ENCODE measurements at places on chromosomes 4 and X.

DNA sequence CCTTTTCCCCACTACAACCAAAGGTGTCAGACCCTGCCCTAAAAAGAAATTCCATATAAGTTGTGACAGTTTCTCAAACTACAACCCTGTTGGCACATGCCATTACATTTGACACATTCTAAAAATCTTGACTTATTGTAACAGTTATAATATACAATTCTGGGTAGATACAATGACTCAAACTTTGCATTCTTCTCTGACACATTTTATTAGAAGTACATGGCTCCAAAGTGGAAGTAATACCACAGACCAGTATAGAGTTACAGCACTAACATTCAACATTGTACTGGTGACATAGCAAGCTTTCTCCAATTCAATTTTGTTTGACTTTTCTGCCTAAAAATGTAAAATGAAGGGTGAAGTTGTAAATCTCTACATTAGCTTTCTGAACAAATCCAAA is 196.6 kb upstream of the ETNPPL start:
- no peak for DNase-seq

DNA sequence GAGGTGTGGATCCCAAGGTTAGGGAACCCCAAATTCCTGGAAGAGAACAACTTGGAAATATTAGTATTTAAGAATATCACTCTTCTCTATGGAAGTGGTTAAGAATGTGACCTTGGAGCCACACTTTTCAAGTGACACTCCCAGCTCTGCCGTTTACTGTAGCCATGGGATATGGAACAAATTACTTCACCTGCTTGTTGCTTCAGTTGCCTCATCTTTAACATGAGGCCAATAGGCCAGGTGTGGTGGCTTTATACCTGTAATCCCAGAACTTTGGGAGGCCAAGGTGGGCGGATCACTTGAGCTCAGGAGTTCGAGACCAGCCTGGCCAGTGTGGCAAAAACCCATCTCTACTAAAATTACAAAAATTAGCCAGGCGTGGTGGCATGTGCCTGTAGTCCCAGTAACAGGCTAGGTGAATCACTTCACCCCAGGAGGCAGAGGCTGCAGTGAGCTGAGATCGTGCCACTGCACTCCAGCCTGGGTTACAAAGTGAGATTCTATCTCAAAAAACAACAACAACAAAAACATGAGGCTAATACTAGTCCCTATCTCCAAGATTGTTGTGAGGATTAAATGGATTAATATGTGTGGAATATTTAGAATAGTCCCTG is 13.0 kb downstream of the IL13RA1 start:
- no peak for DNase-seq

DNA sequence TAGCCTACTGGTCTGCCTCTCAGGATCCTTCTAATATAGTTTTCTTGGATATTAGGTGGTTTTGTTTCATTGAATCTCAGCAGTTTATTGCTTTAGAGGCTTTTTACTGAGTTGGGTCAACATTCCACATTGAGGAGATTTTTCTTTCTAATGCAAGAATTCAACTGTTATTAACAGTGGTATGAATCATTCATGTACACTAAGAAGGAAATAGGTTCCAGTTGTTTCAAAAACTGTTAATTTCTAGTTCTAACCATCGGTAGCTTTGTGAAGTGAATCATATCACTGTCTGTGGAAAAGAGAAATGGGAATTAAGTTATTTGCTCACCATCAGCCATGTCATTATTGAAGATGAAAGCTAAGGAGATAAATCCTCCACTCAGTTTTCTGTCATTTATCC is 331.5 kb downstream of the RPA4 start:
- no peak for DNase-seq

DNA sequence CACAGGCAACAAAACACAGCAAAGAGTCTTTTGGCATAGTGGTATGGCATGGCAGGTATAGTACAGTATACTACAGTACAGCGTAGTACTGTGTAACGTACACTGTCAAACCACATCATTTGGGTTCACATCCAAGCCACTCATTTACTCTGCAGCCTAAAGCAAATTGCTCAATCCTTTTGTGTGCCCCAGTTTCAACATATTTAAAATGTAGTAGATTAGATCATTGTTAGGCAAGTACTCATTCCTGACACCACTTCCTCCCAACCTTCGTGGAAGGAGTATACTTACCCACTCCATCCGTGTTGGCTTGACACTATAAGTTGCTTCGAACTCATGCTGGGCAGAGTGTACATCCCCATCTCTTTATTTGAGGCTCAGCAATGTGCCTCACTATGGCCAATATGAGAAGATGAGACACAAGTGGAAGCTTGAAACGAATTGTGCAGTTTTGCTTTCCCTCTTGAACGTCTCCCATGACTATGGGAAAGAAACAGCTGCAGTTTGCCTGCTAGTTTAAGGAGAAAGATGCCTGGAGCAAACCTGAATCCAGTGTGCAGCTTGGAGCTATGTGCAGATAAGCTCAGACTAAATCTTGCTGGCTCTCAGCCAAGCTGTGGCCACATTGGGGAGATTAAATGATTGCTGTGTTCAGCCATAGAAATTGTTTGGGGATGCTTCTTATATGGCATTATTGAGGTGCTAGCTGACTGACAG is 85.7 kb upstream of the TBL1X start:
- no peak for DNase-seq

DNA sequence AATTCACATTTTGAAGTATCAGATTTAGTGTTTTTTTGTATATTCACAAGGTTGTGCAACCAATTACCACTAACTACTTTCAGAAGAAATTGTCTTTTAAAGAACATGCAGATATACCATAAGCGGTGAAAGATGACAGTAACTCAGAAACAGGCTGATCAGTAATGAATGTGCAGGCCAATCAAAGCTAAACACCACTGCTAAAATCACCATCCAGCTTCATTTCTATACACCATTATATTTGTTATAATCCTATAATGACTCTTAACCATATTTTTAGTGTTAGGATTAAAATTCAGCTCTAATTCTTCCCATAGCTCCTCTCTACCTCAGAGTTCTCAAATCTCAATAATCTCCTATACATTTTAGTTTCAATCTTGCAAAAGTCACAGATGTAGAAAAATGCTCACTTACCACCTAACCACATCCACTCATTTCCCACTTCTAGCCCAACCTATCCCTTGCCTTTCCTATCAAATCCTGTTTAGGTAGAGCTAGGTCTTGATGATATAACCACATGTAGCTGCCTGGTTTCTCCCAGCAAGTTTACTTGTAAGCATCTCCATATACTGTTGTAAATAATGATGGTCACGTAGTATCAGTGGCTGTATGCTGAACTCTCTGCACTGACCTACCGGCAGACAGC is 16.6 kb downstream of the COQ2 start:
- no peak for DNase-seq

DNA sequence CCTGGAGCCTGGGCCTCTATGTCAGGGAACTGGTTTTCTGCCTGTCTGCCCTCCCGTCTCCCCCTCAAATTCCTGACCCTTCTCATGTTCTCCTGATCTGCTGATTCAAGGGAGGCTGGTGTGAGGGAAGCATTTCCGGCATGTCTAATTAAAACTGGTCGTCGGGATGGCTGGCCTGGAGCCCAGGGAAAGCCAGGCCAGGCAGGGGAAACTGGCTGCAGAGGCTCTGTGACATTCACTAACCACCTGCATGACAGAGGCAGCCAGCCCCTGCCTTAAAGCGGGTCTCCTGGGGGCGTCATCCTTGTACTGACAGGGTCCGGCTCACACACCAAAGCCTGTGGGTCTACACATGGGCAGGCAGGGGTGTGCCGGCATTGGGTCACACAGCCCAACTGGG is 35.2 kb downstream of the ABLIM2 start:
- DNase-seq, result no peak

DNA sequence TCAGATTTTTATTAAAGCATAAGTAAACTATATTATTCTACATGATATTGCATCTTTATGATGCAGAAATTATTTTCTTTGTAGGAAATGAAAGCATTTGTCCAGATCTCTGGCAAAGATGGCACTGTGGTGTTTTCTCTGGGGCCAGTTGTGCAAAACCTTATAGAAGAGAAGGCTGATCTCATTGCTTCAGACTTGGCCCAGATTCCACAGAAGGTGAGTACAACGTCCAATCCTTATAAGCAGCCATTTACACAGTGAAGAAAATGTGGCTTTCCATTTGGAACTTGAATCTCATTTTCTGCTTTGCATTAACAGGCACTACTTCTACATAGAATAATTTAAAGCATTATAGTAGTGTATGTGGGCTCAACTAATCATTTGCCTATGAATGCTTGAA is 6.9 kb upstream of the UGT2B7 start:
- no peak for DNase-seq

- DNase-seq, result no peak
Measured at GRCh38 chr4:65658117-65658516, 12.2 kb downstream of the EPHA5 start.
